ENCODE measurements at places on chromosomes 3 and 15.

GRCh38 chr3:164918905-164919304 lies 159.4 kb downstream of the SI start:
- DNase-seq: no peak

DNA sequence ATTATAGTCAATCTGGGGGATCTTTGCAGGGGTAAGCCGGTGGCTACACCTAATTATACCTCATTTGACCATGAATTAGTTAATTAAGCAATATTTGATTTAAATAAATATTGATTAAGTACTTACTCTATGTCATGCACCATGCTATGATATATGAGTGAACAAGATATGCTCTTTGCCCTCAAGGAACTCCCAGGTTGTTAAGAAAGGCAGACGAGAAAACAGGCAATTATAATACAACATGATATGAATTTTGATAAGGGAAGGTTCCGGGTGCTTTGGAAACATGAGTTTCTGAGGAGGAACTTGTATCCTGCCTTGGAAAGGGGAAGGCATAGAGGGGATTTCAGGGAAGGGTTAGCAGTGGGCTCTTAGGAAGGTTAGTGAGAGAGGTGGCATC lies 412.9 kb downstream of the WDR72 start:
- DNase-seq: no peak

DNA sequence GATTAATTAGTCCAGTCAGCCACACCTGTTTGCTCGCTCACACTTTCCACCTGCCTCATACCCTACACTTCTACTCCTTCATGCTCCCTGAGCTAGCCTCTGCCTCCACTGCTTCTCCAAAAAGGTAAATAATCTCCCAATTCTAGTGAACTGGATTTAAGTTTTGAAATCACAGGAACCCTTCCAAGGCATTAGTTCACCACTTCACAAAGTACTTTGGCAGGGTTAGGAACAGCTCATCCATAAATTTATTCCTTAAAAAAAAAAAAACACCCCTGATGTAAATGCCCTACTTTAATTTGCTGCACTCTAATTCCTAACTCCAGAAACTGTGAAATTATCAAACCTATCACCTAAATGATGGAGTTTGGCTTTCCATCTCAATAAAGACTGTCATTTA lies 58.3 kb downstream of the GADL1 start:
- no peak for DNase-seq

DNA sequence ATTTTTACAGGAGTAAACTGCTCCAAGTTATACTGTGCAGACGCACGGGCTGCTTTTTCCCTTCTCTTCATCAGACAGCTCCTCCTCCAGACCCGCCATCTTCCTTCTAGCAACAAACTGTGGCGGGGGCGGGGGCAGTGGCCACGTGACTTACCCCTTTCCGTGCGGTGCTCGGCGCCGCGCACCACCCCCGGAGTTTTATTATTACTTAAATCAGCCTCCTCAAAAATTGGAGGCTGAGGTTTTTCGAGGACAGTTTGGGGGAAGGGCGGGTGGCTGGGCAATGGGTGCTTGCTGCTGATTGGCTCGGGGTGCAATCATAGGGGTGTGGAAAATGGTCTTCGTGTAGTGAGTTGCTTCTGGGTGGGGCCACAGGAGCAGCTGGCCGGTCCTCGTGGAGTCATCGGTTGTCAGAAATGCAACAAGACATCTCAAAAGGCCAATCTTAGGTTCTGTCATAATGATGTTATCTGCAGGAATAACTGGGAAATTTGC lies 77.1 kb upstream of the MFGE8 start:
- DNase-seq: no peak

- DNase-seq: no peak
These were observed 114.1 kb upstream of the GALNT15 start for GRCh38 chr3:16060358-16060852.

GRCh38 chr3:79139395-79140068 lies 628.3 kb downstream of the ROBO1 start:
- no peak for DNase-seq

DNA sequence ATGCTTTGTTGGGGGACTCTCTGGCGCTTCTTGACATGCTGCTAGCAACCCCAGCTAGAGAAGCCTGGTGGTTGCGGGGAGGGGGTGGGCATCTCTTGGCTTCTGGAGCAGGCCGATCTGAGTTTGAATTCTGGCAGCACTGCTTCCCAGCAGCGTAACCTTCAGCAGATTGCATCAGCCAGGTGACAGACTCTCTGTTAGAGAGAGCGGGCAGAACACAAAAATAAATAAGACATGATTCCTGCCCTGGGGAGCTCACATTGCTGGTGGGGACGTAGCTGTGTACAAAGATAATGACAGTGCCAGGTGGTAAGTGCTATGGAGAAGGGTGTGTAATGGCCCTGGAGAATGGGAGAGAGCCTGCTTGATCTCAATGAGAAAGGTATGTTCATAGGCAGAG lies 87.4 kb downstream of the THSD4 start:
- DNase-seq: no peak

- DNase-seq: no peak
These were observed 55.6 kb downstream of the POLQ start for GRCh38 chr3:121490161-121490560.

GRCh38 chr3:42980209-42980608 lies 1.1 kb downstream of the GASK1A start:
- DNase-seq: no peak

- no peak for DNase-seq
These were observed 65.1 kb upstream of the TEX264 start for GRCh38 chr3:51605938-51606337.
